ENCODE measurements at places on chromosomes 1 and 21. TPM values are rescaled to one million over a fixed set of nuclear protein-coding genes. Genes with fewer than 3 reads are reported as not detected.

- H3K4me3 ChIP-seq, result no peak overlapping the region
- no peak overlapping the region for H3K27ac ChIP-seq
- H3K4me1 ChIP-seq, result peaks cover 21% of the 10 kb centered on the region
- H3K36me3 ChIP-seq, result no peaks in the 10 kb centered on the region
- DNase-seq, result no peak
- no peaks in the 10 kb centered on the region for H3K27me3 ChIP-seq
Observed at GRCh38 chr1:225430301-225430700, 2.5 kb upstream of the LBR start.

DNA sequence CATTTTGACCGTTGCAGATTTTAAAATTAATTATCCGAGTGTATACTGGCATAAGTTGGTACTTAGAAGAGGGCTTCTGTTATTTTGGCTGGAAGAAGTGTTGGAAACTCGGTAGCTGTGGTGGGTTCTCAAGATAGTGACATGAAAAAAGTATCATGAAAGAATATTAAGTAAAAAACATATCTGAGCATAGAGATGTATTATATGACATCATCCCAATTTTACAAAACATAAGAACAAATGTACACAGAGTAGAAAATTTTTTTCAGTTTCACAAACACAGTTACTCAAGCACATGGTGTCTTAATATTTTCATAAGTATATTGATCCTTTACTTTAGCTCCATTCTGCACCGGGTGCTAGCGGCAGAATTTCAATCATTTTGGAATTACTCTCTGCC, 684 bp downstream of the IFI16 start:
- H3K27ac ChIP-seq, result peak overlapping the region; percentile 89
- no peak overlapping the region for H3K4me3 ChIP-seq
- peaks cover 55% of the 10 kb centered on the region for H3K4me1 ChIP-seq
- DNase-seq, result no peak

DNA sequence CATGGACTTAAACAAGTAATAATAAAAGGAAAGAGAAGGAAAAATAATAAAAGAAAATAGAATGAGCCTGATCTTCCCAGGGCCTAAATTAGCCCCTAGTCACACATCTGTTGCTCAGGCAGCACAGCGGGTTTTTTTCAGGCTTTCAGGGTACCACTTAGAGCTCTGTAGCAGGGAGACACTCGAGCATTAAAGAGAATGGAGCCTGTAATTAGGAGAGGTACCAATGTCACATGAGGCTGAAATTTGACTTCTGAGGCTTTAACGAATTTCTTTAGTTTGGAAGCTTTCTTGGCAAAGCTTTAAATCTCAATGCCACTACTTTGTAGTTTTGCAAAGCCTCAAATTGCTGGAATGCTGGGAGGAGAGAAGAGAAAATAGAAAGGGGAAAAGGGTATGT, 116.3 kb downstream of the AK5 start:
- no peaks in the 10 kb centered on the region for H3K36me3 ChIP-seq
- H3K27ac ChIP-seq, result no peak overlapping the region
- no peaks in the 10 kb centered on the region for H3K27me3 ChIP-seq

DNA sequence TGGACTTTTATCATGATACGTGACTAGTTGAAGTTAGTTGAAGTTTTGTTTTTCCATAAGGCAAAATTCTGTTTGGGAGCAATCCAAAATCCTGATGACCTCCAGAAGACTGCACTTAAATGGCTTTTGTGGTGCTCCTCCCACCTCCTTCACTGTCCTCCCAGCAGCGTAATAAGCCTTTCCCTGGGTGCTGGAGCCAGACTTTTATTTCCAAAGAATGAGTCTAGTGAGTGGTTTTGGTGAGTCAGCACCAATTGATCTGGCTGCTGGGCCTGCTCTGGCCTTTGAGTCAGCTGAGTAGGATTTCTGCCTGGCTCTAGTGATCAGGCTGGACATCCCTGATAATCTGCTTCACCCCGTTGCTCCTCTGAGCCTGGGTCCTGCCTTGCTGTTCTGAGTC, 21.7 kb upstream of the KCND3 start:
- H3K27ac ChIP-seq, result no peak overlapping the region
- H3K4me1 ChIP-seq, result no peaks in the 10 kb centered on the region
- DNase-seq, result peak; percentile 61
- no peak overlapping the region for H3K4me3 ChIP-seq
- no peaks in the 10 kb centered on the region for H3K27me3 ChIP-seq
- H3K36me3 ChIP-seq, result no peaks in the 10 kb centered on the region

DNA sequence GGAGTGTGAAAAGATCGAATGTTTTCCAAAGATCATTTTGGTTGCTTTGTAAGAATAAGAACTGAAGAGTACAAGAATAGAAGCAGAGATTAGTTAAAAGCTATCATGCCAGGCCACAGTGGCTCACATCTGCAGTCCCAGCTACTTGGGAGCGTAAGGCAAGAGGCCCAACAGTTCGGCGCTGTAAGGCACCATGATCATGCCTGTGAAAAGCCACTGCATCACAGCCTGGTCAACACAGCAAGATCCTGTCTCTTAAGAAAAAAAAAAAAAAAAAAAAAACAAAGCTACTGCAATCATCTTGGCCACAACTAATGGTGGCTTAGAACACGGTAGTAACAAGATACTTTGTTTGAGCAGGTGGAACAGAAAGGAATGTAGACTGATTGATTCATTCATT, 116.2 kb downstream of the EIF4G3 start:
- H3K27me3 ChIP-seq, result no peaks in the 10 kb centered on the region
- no peaks in the 10 kb centered on the region for H3K36me3 ChIP-seq
- H3K27ac ChIP-seq, result no peak overlapping the region
- no peak overlapping the region for H3K4me3 ChIP-seq

Gene CD1B
- total RNA-seq, result not detected

Gene TP73
- not detected for total RNA-seq

Gene F13B
- total RNA-seq, result not detected

Gene SPATA46
- not detected for total RNA-seq

Gene TPTE
- not detected for total RNA-seq
